PC-9 (cell line): ENCODE measurements at places on chromosomes 1 and 21. TPM values are rescaled to one million over a fixed set of nuclear protein-coding genes. Genes with fewer than 3 reads are reported as not detected.

Gene LYPD8
- 0.74 and 1.4 TPM in 2 replicates for total RNA-seq

Gene ZBTB37
- total RNA-seq, result 7.4 and 8.3 TPM in 2 replicates

Gene ALPL
- total RNA-seq, result not detected in 2 replicates

Gene FCMR
- 0.63 and 1.2 TPM in 2 replicates for total RNA-seq

Gene FUCA1
- 29.0 and 30.9 TPM in 2 replicates for total RNA-seq

Gene NDUFS2
- total RNA-seq, result 99.5 and 107 TPM in 2 replicates

Gene GJB3
- total RNA-seq, result 58.6 and 63.0 TPM in 2 replicates

Gene TMIGD3
- not detected in 2 replicates for total RNA-seq

Gene VHLL
- not detected in 2 replicates for total RNA-seq

Gene REN
- 0.81 TPM in 1 of 2 replicates, not detected in the other for total RNA-seq

Gene GPX7
- 0.43 TPM in 1 of 2 replicates, not detected in the other for total RNA-seq

Gene RPS27
- 898 and 1,409 TPM in 2 replicates for total RNA-seq

Gene PACC1
- 27.7 and 28.7 TPM in 2 replicates for total RNA-seq

Gene NECTIN4
- 8.8 and 9.0 TPM in 2 replicates for total RNA-seq

Gene LRRC71
- total RNA-seq, result not detected in 2 replicates

Gene SMPDL3B
- 26.5 and 29.2 TPM in 2 replicates for total RNA-seq

Gene ATP5IF1
- 125 and 146 TPM in 2 replicates for total RNA-seq

Gene U2AF1
- total RNA-seq, result 33.5 and 48.8 TPM in 2 replicates

Gene ZNF670
- 2.4 and 2.5 TPM in 2 replicates for total RNA-seq

Gene TIPRL
- total RNA-seq, result 34.1 and 47.7 TPM in 2 replicates

Gene KRTAP13-2
- not detected in 2 replicates for total RNA-seq

Gene C1orf216
- total RNA-seq, result 7.6 and 9.9 TPM in 2 replicates

Gene RHD
- total RNA-seq, result not detected in 2 replicates

Gene ZNF593OS
- not detected in 2 replicates for total RNA-seq

Gene BEND5
- not detected in 2 replicates for total RNA-seq

Gene GUCA2B
- not detected in 2 replicates for total RNA-seq

Gene PERM1
- 0.60 and 0.81 TPM in 2 replicates for total RNA-seq

Gene FAM151A
- not detected in 2 replicates for total RNA-seq

Gene PGBD5
- not detected in 2 replicates for total RNA-seq

Gene HLX
- 1.1 and 1.8 TPM in 2 replicates for total RNA-seq

Gene S100A16
- 226 and 276 TPM in 2 replicates for total RNA-seq

Gene RNU1-3
- 1,333 and 3,235 TPM in 2 replicates for total RNA-seq

Gene AUNIP
- 11.0 and 11.3 TPM in 2 replicates for total RNA-seq

Gene NLRP3
- total RNA-seq, result 0.30 TPM in 1 of 2 replicates, not detected in the other

Gene KRTAP19-1
- not detected in 2 replicates for total RNA-seq

Gene PAPPA2
- 0.50 TPM in 1 of 2 replicates, not detected in the other for total RNA-seq

Gene CBS
- 102 and 108 TPM in 2 replicates for total RNA-seq

Gene C1orf21
- 13.6 and 13.8 TPM in 2 replicates for total RNA-seq

Gene CD84
- not detected in 2 replicates for total RNA-seq

Gene FCRLB
- 1.0 and 1.5 TPM in 2 replicates for total RNA-seq

Gene CASQ2
- total RNA-seq, result not detected in 2 replicates

Gene TCEA3
- total RNA-seq, result 2.7 and 3.5 TPM in 2 replicates

Gene EPS8L3
- total RNA-seq, result 0.68 and 1.2 TPM in 2 replicates

Gene TSPEAR
- total RNA-seq, result not detected in 2 replicates

Gene ACTL8
- total RNA-seq, result 0.55 and 0.68 TPM in 2 replicates

Gene ARHGEF10L
- total RNA-seq, result 21.6 and 25.4 TPM in 2 replicates

Gene S100A9
- 2.1 and 4.3 TPM in 2 replicates for total RNA-seq

Gene TMPRSS3
- total RNA-seq, result 4.3 and 8.6 TPM in 2 replicates

Gene OR2L2
- total RNA-seq, result 0.10 and 0.13 TPM in 2 replicates

Gene UQCRHL
- 4.9 and 5.1 TPM in 2 replicates for total RNA-seq

Gene LEFTY2
- not detected in 2 replicates for total RNA-seq

Gene AKNAD1
- not detected in 2 replicates for total RNA-seq

Gene SELL
- total RNA-seq, result 6.5 and 6.7 TPM in 2 replicates
